ENCODE measurements at places on chromosomes 11 and 22.

- DNase-seq = no peak
Measured at GRCh38 chr11:120710354-120711131, 199.0 kb downstream of the GRIK4 start.

DNA sequence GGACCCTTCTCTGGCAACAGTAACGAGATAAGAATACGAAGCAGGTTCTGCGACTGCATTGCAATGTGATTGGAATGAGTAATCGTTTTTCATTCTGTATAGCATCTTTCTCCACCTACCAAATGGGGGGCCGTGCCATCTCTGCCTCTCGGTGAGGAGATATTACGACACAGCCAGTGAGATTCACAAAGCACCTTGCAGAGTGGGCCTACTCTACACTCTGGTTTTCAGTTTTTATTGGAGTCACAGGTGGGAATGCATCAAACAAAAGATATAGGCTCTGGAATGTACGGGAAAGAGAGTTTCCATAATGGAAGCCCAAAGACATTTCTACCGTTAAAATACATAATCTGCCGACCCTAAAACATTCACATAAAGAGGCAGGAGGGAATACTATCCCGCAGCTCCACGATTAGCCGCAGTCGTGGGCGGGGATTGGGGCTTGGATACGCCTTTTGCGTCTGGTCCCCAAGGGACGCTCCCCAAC is 423 bp upstream of the RTN3 start:
- DNase-seq = peak; percentile 3

DNA sequence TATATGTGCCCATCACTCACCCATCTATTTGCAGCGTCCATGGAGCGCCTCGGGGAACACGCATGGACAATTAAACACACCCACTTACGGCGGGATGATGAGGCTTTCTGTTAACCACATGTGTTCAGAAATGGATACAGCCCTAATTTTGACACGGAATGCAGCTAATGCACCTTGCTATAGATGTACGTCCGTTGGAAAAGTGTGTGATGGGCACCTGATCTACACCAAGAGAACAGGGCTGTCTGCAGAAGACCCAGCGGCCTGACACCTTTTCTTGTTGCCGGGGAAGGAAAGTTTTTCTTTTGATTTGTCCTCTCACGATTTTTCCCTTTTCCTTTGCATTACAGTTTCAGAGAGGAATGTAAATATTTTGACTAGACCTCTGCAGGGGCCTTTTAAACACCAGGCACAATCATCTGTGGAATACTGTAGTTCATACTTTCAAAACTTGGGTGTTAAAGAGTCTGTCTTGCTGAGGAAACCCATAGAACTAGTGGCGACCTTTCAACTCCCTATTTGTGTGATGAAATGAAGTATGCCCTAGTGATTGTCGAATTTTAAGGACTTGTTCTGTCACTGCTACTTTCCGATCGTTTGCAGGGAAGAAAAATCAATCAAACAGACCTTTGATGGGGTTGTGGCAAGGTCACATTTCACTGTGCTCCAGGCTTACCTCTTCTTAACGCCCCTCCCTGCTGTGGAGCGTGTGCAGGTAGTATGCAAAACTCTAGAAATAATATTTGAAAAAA is 16.5 kb upstream of the PAX6 start:
- no peak for DNase-seq

GRCh38 chr11:93166194-93166593 is 31.6 kb downstream of the SLC36A4 start:
- no peak for DNase-seq

Data from CD4-positive, alpha-beta T cell treated with Interleukin-6 for 4 hours (primary cell).